Activated T-helper 1 cell treated with anti-CD3 and anti-CD28 coated beads, Interleukin-2, amount 50 U/mL, for 16 hours (primary cell): ENCODE measurements at places on chromosomes 4 and X.

GRCh38 chrX:19152762-19153161 lies 30.5 kb upstream of the ADGRG2 start:
- DNase-seq: no peak

DNA sequence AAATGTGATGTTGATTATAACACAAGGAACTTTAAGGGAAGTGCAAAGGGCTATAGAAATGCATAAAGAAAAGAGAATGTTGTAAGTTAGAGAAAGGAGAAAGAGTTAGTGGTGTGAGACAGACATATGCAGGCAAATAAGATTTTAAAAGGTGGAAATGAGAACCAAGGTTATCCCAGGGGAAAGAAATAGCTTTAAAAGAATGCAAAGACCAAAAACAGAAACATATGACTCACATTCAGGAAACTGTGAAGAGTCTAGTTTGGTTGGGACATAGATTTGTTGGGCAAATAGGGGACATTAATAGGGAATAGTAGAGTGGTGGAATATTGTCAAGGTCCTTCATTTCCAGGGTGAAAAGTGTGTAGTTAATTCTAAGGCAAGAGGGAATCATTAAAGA lies 52.4 kb downstream of the MAPK10 start:
- DNase-seq: no peak

DNA sequence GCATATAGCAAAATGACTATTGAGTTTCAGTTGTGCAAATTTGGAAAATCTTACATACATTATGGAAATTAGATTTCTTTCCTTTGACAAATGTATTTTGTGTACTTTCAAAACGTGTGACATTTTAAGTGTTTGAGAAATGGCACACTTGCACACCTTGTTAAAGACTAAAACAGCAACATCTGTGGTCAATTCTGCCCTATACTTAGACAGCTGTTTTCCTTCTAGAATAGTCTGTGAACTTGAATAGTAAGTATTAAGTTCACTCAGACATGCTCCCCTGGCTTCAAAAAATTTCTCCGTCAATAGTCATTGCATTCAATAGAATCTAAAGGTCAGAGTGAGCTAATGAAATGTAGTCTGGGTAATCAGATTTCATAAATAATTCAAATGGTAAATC lies 21.7 kb upstream of the TBC1D9 start:
- DNase-seq: no peak

GRCh38 chr4:174579421-174579820 lies 57.1 kb upstream of the HPGD start:
- no peak for DNase-seq

GRCh38 chr4:113979148-113979904 lies at the start of gene ARSJ:
Gene ARSJ (minus strand): TSS chr4:113979647. CDS start chr4:113978834, 813 bp downstream.
- DNase-seq: no peak

GRCh38 chr4:8315435-8316250 lies 46.1 kb downstream of the HTRA3 start:
- DNase-seq: no peak
